ENCODE measurements at places on chromosomes 3 and 15. TPM values are rescaled to one million over a fixed set of nuclear protein-coding genes. Genes with fewer than 3 reads are reported as not detected.
A peak's percentile ranks its signal among the peaks of the same experiment; 100 is the strongest.

GRCh38 chr15:92655178-92655995, at the start of gene FAM174B:
TSS of gene FAM174B (minus strand) at chr15:92655775.
- peaks cover 8% of the 10 kb centered on the region for H3K27me3 ChIP-seq
- H3K36me3 ChIP-seq: no peaks in the 10 kb centered on the region
- no peak within 1 kb of the TSS for H3K27ac ChIP-seq

DNA sequence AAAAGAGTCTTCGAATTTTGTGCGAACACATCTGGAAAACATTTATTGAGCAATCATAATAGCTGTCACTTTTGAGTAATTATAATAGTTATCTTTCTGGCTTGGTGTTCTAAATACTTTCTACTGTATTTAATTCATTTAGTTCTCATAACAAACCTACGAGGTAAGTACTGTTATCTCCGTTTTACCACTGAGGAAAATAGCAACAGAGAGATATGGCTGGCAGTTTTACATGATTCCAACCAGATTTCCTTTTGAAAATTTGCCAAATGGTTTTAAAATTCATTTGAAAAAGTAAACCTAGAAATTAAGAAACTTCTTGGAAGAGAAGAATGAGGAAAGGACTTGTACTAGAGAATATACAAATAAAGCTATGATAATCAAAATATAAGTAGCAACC, 37.3 kb upstream of the MGA start:
- no peaks in the 10 kb centered on the region for H3K27me3 ChIP-seq
- H3K4me3 ChIP-seq: no peak overlapping the region
- H3K4me1 ChIP-seq: no peaks in the 10 kb centered on the region
- peak overlapping the region; percentile 97 for H3K27ac ChIP-seq

Gene SCG5
- total RNA-seq: 4.0 TPM

- peaks cover 13% of the 10 kb centered on the region for H3K4me1 ChIP-seq
- H3K36me3 ChIP-seq: no peaks in the 10 kb centered on the region
- no peaks in the 10 kb centered on the region for H3K27me3 ChIP-seq
- no peak overlapping the region for H3K27ac ChIP-seq
- DNase-seq: no peak
Measured at GRCh38 chr3:151879679-151880415, 6.4 kb downstream of the SUCNR1 start.

Gene PPP2R3A
- total RNA-seq: 7.1 TPM

DNA sequence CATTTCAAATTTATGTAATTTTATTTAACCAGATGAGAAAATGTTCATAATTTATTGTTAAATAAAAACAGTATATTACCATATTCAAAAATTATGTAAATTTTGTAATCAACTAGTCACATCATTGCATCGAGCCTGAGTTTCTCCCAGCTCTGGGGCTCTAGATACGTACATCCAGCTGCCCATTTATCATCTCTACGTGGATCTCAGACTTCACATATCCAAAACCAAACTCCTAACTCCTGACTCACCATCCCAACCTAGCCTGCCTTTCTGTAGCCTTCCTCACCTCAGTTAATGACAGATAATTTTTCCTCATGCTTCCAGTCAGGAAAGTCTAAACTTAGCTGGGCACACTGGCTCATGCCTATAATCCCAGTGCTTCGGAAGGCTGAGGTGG, 194.8 kb downstream of the SSR3 start:
- no peaks in the 10 kb centered on the region for H3K4me1 ChIP-seq
- DNase-seq: no peak
- no peak overlapping the region for H3K27ac ChIP-seq
- no peak overlapping the region for H3K4me3 ChIP-seq
- H3K27me3 ChIP-seq: peaks cover 24% of the 10 kb centered on the region
- no peaks in the 10 kb centered on the region for H3K36me3 ChIP-seq
